ENCODE measurements at places on chromosomes 11 and 22. TPM values are rescaled to one million over a fixed set of nuclear protein-coding genes. Genes with fewer than 3 reads are reported as not detected.

The CYP2D6 gene
- 0.21 TPM for total RNA-seq

The FOLR2 gene
- not detected for total RNA-seq

The MIF gene
- total RNA-seq: 837 TPM

The SMC1B gene
- total RNA-seq: 0.16 TPM

The RHOD gene
- total RNA-seq: not detected

The MUC5AC gene
- not detected for total RNA-seq
